NCI-H1105 (cell line): ENCODE measurements at places on chromosomes 2 and 18.

GRCh38 chr2:158006961-158007719 lies 94.5 kb upstream of the UPP2 start:
- DNase-seq, result no peak

- no peak for DNase-seq
These were observed 11.9 kb downstream of the ZNF516 start for GRCh38 chr18:76482971-76483691.

GRCh38 chr2:121855510-121855909 lies 100.1 kb downstream of the TSN start:
- DNase-seq, result no peak

GRCh38 chr2:12737297-12737696 lies 20.6 kb downstream of the TRIB2 start:
- no peak for DNase-seq

- DNase-seq, result peak; percentile 68
These were observed 33.9 kb downstream of the STAT1 start for GRCh38 chr2:190979906-190980629.

- DNase-seq, result no peak
These were observed 226.4 kb upstream of the ID2 start for GRCh38 chr2:8455236-8456150.

DNA sequence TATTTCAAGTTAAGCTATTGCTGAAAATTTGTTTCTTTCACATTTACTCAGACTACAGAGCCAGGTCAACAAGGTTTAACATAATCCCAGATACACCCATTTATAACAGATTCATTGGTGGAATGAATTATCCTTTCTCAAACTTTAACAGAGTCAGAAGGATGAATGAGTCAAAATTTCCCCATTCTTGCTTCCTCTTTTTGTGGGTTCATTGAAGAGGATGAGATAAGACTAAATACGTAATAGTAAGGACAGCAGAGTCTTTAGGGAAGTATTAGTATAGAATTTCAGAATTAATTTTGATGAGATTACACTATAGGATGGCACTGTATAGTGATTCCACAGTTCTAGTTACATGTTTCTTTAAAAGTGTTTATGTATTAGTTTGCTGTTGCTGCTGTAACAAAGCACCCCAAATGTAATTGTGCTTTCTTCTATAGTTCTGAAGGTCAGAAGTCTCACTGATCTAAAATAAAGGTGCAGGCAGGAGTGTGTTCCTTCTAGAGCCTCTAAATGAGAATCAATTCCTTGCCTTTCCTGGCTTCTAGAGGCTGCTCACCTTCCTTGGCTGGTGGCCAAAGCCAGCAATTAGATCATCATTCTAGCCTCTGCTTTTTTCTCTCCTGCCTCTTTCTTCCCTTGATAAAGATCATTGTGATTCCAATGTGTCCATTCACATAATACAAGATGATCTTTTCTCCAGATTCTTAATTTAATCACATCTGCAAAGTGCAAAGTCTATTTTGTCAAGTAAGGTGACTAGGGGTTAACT lies 309.3 kb upstream of the PIK3C3 start:
- DNase-seq, result peak; percentile 16

GRCh38 chr18:61531182-61531581 lies 198.0 kb downstream of the CDH20 start:
- DNase-seq, result peak; percentile 66

DNA sequence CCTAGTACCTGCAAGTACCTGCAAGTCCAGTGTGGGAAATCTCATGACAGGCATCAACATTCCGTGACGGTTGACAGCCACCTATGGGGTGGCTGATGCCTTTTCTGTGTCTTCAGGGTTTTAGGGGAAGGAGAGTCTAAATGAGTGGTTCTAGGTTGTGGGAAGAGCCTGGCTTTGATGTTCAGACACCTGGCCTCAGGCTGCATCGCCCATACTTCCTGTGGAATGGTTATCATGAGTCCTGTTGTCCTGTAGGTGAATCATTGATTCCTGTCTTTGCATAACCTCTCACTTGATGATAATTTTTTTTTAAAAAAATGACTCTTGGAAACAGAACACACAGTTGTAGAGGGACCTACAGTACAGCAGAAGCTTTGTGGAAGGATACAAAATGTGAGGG lies 108.9 kb downstream of the NEDD4L start:
- DNase-seq, result no peak

DNA sequence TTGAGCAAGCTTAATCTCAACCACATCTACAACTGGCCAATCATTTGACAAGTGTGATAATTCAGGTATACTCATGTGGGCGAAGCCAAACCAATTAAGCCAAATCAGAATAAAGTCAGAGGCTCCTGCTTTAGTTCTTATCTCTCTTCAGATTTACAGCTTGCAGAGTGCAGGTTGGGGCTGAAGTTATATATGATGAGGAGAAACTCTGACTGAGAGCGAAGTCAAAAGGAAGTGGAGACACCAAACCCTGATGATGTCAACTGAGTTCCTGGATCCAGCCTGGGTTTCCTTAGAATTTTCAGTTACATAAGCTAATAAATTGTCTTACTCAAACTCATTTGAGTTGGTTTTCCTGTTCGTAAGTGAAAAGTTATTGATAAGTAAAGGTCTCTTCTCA lies 73.9 kb downstream of the ASXL2 start:
- no peak for DNase-seq

DNA sequence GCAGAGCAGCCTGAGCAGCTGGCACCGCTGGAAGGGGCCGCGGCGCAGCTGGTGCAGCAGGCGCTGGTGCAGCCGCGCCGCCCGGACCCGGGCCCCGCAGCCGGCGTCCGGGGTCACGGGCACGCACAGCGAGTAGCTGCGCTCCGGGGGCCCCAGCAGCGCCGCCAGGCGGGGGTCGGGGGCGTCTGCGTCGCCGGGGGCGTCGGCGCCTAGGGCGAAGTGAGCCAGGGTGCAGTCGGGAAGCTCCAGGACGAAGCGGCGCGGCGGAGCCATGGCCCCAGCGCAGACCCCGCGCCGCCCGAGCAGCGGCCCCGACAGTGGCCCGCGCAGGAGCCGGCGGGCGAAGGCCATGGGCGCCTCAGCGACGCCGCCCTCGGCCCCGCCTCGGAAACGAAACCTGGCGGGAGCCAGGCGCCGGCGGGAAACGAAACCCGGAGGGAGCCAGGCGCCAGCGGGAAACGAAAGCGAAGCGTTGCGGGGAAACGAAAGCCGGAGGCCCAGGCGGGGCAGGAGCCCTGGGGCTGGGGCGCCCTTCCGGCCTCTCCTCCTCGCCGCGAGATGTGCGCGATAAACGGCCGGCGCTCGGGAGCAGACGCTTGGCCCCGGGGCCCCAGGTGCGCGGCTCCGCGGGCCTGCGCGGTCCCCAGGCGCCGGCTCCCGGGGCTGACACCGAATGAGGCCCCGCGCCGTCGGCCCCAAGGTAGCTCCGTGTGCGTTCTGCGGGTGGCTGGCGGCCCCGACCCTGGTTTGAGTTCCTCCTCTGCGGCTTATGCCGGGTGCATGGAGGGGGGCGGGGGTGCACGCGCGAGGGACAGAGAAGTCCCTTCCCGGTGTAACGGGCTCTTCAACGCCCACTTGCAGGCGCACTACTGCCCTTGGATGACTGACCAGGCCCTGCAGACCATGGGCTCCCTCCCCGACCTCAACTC lies at the start of gene CMPK2:
TSS of gene CMPK2 (minus strand) at position 562 of the 929 bp plus-strand sequence. CDS start at position 351, 211 bp downstream.
- DNase-seq, result peak; percentile 52

DNA sequence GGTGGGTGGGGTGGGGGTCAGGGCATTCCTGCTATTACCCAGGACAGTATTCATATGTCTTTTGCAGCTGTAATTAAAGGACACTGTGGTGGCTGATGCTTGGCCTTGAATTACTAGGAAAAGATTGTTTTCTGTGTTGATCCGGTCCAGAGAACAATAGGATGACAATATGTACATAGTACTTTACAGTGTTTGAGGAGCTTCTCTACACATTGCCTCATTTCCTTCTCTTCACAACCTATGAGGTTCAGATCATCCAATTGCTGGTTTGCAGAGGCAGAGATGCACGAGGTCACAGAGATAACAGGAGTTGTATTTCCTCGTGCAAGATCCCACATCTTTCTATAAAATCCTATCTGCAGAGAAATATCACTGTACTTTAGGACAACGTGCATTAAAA lies 119.5 kb downstream of the LIPG start:
- DNase-seq, result no peak
